ENCODE measurements at places on chromosomes 3 and 15. TPM values are rescaled to one million over a fixed set of nuclear protein-coding genes. Genes with fewer than 3 reads are reported as not detected.

The CHRNA5 gene
- 6.6 TPM for total RNA-seq

The PARP15 gene
- under 0.01 TPM for total RNA-seq

The ZNF501 gene
- total RNA-seq, result 25.0 TPM

The LRRC15 gene
- total RNA-seq, result not detected

The LRRC31 gene
- total RNA-seq, result not detected

The USP4 gene
- total RNA-seq, result 48.8 TPM

The IL16 gene
- total RNA-seq, result 1.3 TPM

The COL7A1 gene
- 4.1 TPM for total RNA-seq

The STRIT1 gene
- total RNA-seq, result not detected

The NBEAL2 gene
- total RNA-seq, result 16.9 TPM

The SMCO1 gene
- not detected for total RNA-seq

The ISG20 gene
- total RNA-seq, result 0.31 TPM

The TIGIT gene
- not detected for total RNA-seq

The P2RY14 gene
- 0.31 TPM for total RNA-seq

The ATP13A4 gene
- total RNA-seq, result 22.2 TPM

The ZNF35 gene
- 42.3 TPM for total RNA-seq

The DNAJA4 gene
- 50.1 TPM for total RNA-seq

The ADAMTS7 gene
- total RNA-seq, result 26.3 TPM

The TMEM212 gene
- not detected for total RNA-seq

The GATM gene
- 128 TPM for total RNA-seq

The ARPP21 gene
- total RNA-seq, result 765 TPM

The LTK gene
- total RNA-seq, result not detected

The RETNLB gene
- total RNA-seq, result not detected

The PCLAF gene
- total RNA-seq, result 5.9 TPM

The SLC27A2 gene
- total RNA-seq, result 1.3 TPM

The ABI3BP gene
- total RNA-seq, result 1.6 TPM

The COL6A5 gene
- not detected for total RNA-seq

The CAPN3 gene
- total RNA-seq, result 1.9 TPM

The CAMP gene
- total RNA-seq, result not detected

The TWF2 gene
- total RNA-seq, result 26.9 TPM

The GUCA1C gene
- not detected for total RNA-seq

The LINGO1 gene
- total RNA-seq, result 67.9 TPM

The CSPG5 gene
- 102 TPM for total RNA-seq

The ATP1B3 gene
- 44.4 TPM for total RNA-seq

The FRMD5 gene
- total RNA-seq, result 33.5 TPM

The CAMK2N2 gene
- total RNA-seq, result 3.4 TPM

The GOLGA8G gene
- total RNA-seq, result not detected

The FAM81A gene
- total RNA-seq, result 58.2 TPM

The AADACL2 gene
- total RNA-seq, result not detected

The PRR23B gene
- not detected for total RNA-seq

The ACOX2 gene
- total RNA-seq, result 3.4 TPM

The FSD2 gene
- not detected for total RNA-seq

The MCF2L2 gene
- total RNA-seq, result 57.3 TPM

The CCDC39 gene
- 0.63 TPM for total RNA-seq

The C3orf22 gene
- not detected for total RNA-seq

The NME9 gene
- total RNA-seq, result 4.1 TPM

The HYKK gene
- 1.3 TPM for total RNA-seq

The FURIN gene
- 11.6 TPM for total RNA-seq

The GRAMD1C gene
- 13.1 TPM for total RNA-seq

The METTL6 gene
- 88.6 TPM for total RNA-seq
